Kidney (tissue), 22 donors: ENCODE measurements at places on chromosomes 7 and 10. TPM values are rescaled to one million over a fixed set of nuclear protein-coding genes. Genes with fewer than 3 reads are reported as not detected.

GRCh38 chr10:21791276-21791675, 212.3 kb downstream of the DNAJC1 start:
- H3K36me3 ChIP-seq = no peaks in the 10 kb centered on the region
- H3K4me3 ChIP-seq = no peak overlapping the region
- no peak overlapping the region for H3K27ac ChIP-seq
- DNase-seq = no peak

CUEDC2 gene
- 50.9 TPM for total RNA-seq

SORCS1 gene
- total RNA-seq = 0.76 TPM

GRCh38 chr10:12416344-12417050, 67.2 kb downstream of the CAMK1D start:
- DNase-seq = peak; percentile 33
- H3K36me3 ChIP-seq = no peaks in the 10 kb centered on the region
- H3K27me3 ChIP-seq = no peaks in the 10 kb centered on the region
- no peak overlapping the region for H3K27ac ChIP-seq

IFIT2 gene
- 12.2 TPM for total RNA-seq

- no peak for DNase-seq
- H3K27me3 ChIP-seq = no peaks in the 10 kb centered on the region
- no peak overlapping the region for H3K4me3 ChIP-seq
- H3K4me1 ChIP-seq = no peaks in the 10 kb centered on the region
Observed at GRCh38 chr10:117271427-117271826, 30.5 kb downstream of the SLC18A2 start.

- no peak overlapping the region for H3K27ac ChIP-seq
- H3K36me3 ChIP-seq = no peaks in the 10 kb centered on the region
- no peaks in the 10 kb centered on the region for H3K27me3 ChIP-seq
- H3K4me1 ChIP-seq = peaks cover 14% of the 10 kb centered on the region
- DNase-seq = peak; percentile 66
- no peak overlapping the region for H3K4me3 ChIP-seq
Observed at GRCh38 chr10:71696628-71697326, 22.8 kb downstream of the C10orf105 start.

MMP21 gene
- total RNA-seq = 0.13 TPM

WEE2 gene
- 0.06 TPM for total RNA-seq
